ENCODE measurements at places on chromosomes 11 and 22.

- no peak for DNase-seq
Measured at GRCh38 chr11:69277074-69277809, 16.7 kb upstream of the MYEOV start.

GRCh38 chr11:106161775-106162634 is 84.5 kb downstream of the AASDHPPT start:
- no peak for DNase-seq

DNA sequence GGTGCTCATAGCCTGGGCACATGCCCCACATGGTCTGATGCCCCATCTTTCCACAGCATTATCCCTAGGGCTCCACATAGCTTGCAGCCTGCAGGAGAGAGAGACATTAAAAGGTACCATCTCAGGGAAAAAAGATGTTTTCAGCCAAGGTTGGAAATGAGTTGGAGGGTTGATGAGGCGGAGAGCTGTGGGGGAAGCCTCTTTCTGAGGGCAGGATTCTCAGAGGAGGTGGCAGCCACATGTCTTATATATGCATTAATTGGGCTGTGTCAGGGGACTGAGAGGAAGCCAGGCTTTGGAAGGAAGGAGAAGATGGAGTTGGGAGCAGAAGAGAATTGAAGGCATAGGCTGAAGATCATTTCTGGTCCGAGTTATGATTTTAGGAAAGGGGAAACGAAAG is 57.8 kb downstream of the CEP164 start:
- no peak for DNase-seq

GRCh38 chr11:99352642-99353041 is 331.9 kb downstream of the CNTN5 start:
- no peak for DNase-seq

- no peak for DNase-seq
Measured at GRCh38 chr11:77121096-77121640, 6.9 kb upstream of the MYO7A start.

DNA sequence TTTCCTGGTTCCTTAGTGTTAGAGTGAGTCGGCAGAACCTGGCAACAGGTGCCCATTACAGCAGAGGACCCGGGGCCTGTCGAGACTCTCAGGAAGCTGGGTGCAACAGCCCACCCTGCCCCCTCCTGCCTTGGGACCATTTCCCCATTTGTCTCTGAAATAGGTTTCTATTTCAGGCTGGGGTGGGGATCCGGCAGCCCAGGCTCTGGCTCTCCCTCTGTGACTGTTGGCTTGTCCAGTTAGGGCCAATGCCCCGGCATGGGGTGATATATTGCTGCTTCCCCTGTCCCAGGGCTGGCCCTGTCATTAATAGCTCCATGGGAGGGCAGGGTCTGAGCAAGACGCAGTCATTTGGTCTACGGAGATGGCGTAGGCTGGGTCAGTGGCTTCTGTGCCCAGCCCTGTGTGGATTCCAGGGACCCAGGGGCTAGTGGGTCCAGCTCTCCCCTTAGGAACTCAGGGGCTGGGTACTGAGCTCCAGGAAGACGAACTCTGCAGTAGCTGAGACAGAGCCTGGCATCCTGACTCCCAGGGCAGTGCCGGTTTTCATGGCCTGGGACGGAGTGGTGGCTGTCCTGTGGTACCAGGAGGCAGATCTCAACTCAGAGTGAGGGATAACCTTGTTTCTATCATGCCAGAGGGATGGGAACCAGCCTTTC is 2.7 kb downstream of the P2RY6 start:
- DNase-seq = no peak

Data from iPS-NIHi11 (cell line).